ENCODE measurements at places on chromosomes 1 and 21.

DNA sequence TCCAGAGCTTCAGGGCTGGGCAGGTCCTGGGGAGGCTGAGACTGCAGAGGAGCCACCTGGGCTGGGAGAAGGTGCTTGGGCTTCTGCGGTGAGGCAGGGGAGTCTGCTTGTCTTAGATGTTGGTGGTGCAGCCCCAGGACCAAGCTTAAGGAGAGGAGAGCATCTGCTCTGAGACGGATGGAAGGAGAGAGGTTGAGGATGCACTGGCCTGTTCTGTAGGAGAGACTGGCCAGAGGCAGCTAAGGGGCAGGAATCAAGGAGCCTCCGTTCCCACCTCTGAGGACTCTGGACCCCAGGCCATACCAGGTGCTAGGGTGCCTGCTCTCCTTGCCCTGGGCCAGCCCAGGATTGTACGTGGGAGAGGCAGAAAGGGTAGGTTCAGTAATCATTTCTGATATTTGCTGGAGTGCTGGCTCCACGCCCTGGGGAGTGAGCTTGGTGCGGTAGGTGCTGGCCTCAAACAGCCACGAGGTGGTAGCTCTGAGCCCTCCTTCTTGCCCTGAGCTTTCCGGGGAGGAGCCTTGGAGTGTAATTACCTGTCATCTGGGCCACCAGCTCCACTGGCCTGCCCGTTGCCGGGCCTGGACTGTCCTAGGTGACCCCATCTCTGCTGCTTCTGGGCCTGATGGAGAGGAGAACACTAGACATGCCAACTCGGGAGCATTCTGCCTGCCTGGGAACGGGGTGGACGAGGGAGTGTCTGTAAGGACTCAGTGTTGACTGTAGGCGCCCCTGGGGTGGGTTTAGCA lies 9.3 kb downstream of the MYBPH start:
- DNase-seq: no peak

- no peak for DNase-seq
Measured at GRCh38 chr1:108056436-108056990, 91.5 kb upstream of the VAV3 start.

DNA sequence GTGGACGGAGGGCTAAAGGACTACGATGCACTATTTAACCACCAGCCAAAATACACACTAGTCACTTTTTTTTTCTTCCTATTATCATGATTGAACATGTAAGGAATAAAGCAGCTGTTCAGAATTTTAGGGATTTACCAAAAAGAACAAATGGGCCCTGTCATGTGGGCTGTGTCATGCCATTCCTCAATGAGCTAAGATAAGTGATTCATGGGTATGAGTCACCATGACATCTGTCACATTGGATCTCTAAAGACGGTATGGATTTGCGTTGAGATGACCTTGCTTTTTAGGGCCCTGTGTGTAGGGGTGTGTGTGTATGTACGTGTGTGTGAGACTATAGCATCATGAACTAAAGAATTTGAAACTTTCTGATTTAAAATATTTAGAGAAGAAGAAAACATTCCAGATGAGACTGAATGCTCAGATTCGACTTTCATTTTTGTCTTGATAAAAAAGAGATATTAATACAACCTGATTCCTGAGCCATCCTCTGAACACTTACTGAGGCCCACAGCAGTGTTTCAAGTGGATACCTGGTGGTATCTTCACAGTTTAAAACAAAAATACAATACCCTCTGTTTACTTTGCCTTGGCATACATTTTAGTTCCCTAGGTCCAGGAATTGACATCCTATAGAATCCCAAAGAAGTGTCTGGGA lies 246.1 kb upstream of the DUSP10 start:
- no peak for DNase-seq

GRCh38 chr1:201181726-201182125 lies 8.9 kb upstream of the IGFN1 start:
- no peak for DNase-seq

DNA sequence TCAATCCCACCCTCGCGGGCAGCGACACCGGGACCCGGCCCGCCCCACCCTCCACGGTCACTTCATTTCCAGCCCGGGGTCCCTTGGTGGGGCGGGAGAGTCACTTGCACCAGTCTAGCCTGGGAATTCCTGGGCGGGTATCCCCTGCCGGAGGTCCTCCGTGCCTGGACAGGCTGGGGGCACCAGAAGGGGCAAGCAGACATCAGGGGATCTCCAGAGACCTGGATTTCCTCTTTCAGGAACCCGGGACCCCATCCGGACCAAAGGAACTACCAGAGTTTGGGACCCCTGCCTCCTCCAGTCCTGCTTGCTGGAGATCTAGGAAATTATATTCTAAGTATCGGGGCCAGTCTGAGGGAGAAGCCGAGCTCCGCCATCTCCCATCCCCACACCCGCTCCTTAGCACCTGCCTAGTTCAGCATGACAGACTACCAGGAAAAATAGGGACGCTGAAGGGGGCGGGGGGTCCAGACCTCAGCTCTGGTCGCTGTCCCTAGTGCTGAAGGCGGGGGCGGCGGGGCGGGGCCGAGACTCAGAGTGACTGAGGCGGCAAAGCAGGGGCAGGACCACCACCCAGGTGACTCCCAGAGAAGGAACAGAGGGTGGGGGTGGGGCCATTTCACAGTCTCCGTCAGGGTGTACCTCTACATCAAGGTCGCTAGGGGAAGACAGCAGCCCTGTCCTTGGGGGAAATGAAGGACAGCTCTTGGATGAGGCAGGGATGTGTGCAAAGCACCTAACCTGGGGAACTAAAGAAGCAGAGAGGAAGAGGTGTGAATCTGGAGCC lies 832 bp downstream of the HCN3 start:
- peak; percentile 24 for DNase-seq

DNA sequence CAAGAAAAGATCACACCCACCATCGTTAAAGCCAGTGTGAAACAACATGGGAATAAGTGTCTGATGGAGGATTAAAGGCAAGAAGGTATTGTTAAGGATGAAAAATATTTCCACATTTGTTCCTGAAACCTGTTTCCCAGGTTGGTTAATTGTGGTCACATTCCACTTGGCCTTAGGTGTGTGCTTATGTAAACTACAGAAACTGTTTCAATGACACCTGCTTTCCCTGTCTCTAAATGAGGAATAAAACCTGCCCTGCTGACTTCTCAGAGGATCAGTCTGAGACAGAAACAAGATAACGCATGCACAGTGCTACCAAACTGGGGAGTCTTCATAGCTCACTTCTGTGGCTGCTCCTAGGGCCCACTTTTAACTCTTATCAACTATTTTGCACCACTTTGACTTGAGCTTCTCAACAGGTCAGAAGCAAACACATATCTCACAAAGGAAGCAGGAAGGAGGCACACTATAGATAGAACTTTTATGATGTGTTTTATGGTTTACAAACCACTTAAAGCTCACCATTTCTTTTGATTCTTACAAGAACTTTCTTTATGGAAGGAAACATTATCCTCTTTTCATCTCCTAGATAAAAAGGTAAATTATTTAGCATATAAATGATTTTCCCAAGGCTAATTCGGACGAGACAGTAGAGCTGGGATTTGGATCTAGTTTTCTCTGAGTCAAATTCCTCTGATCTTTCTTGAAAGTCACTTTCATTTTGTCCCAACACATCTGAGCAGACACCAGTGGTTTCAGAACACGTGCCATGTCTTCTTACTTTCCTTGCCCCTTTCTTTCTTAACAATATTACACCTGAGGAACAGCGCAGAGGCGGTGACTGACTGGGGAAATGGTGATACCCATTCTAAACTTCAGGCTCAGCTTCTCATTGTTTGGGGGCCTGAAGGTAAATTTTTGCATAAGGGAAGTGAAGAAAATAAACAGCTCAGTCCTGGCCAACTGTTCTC lies 33.4 kb downstream of the CYP2J2 start:
- no peak for DNase-seq

DNA sequence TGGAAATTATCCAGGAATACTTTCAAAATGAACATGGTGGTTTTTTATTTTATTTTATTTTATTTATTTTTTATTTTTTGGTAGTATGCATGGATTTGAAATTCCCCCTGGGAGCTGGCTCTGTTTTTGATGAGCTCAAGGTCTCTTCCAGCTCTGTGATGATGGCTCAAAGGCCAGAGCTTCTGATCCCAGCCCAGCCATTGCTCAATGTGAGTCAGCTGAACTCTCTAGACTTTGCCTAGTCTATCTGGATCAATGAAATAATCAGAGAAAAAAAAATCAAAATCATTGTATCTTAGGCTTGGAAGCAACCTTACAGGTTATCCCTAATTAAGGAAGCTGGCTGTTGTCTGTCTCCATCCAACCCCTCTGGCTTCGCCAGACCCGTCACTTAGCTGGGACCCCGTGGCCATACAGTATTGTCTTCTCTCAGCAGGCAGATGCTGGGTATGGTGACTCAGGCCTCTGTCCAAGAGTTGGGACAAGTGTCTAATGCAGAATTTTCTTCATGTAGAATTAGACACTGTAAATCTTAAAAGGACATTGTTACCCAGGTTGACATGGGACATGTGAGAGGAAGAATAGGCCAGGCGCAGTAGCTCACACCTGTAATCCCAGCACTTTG lies 90.2 kb upstream of the LPGAT1 start:
- no peak for DNase-seq

- DNase-seq: no peak
Measured at GRCh38 chr21:34143685-34144182, 70.4 kb downstream of the MRPS6 start.

- DNase-seq: no peak
Measured at GRCh38 chr1:151009206-151009587, 948 bp downstream of the PRUNE1 start.

DNA sequence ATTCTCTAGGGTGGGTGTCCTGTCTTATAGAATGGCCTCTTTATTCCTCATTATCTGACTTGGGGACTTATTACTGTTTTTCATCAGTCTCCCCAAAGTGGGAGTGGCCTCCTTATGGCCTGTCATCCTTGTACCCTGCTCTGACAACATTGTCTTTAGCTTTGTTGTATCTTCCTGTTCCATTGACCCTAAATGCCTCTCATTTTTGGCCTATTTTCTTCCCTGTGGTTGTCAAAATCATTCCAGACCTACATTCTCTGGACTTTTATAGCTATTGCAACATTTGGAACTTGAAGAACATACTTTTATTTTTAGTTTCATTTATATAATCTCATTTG lies 9.7 kb downstream of the SFT2D2 start:
- no peak for DNase-seq

GRCh38 chr1:35179908-35180307 lies 13.0 kb downstream of the SFPQ start:
- DNase-seq: no peak

- no peak for DNase-seq
Measured at GRCh38 chr1:12140016-12140415, 26.8 kb upstream of the TNFRSF1B start.

GRCh38 chr1:107172450-107173170 lies 31.8 kb downstream of the NTNG1 start:
- DNase-seq: no peak

GRCh38 chr1:60978421-60979357 lies 103.7 kb upstream of the NFIA start:
- no peak for DNase-seq

GRCh38 chr1:12343823-12344487 lies 114.1 kb downstream of the VPS13D start:
- DNase-seq: peak; percentile 64

DNA sequence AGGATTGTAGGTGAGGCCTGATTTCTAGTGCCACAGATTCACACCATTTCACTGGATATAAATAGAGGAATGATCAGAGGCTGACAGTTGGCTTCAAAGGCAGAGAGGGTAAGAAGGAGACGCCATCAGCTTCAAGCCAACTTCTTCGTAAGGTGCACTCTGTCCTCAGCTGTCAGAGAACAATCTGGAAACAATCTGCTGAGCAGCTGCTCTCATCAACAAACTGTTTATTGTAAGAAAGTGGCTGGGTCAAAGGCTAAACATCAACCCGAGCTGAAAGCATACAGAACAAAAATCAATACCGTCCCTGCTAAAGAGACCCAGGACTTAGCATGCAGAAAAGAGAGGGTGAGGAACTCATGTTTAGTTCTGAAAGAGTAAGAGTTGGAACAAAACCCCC lies 48.2 kb downstream of the HLCS start:
- no peak for DNase-seq

DNA sequence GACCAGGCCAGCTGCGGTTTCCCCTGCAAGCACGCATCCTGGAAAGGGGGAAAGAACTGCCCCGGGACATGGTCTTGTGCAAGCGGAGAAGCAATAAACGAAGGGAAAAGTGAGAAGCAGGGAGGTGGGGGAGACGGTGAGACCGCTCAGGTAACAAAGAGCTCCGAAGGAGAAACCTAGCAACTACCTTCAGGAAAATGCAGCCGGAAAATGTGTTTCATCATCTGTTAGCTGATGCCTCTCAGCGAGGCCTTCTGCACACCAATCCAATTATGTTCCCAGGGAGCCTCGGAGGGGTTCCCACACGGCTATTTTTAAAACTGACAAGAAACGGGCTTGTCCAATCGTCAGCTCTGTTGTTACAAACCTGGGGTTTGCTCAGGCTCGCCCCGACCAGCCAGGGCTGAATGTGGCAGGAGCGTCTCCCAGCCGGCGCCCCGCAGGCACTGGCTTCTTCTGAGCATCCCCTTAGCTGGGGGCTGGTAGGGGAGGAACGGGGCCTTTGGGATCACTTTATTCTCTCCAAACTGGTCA lies 3.4 kb downstream of the RIPK4 start:
- no peak for DNase-seq

DNA sequence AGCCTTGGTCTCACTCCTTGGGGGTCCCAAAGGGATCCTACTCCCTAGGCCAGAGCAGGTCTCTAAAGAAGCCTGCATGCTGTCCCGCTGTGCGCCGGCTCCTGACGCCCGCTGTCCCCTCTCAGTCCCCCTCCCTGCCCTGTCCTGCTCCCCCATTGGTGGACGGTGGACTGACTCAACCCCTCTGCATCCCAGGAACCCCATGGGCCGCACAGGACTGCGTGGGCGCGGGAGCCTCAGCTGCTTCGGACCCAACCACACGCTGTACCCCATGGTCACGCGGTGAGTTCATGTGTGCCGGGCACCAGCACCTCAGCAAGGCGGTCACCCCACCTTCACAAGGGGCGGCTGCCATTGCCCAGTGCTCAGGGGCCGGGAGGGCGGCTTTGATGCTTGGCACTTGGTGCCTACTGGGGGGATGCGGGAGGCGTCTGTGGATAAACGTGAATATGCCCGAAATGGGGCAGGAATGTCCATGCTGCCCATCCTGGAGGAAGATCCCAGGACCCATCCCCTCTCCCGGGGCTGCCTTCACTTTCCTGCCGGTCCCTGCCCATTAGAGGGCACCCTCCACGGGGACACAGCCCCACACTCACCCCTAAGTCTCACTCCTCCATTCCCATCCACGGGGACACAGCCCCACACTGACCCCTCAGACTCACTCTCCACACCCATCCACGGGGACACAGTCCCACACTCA lies 20.2 kb upstream of the LRRC3 start:
- DNase-seq: no peak

All from pons (tissue), 1 donor.